ENCODE measurements at places on chromosomes 3 and 15.

DNA sequence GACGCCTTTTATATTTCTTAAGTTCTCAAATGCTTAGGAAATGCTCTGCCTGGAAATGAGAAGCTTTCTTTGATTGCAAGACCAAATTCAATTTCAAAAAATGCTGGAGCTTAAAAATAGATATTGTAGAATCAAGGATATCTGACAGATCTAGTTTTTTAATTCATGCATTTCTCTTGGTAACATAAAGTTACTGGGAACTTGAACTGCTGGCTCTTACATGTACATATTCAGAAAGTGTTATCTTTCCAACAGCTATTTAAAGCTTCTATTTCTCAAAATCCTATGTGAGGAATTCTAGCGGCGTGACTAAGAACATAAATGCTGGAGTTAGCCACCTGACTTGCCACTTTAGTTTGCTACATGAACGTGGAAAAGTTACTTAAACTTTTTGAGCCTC lies 109.3 kb downstream of the C3orf38 start:
- no peak for DNase-seq

GRCh38 chr15:66713843-66714508 lies 11.9 kb downstream of the SMAD6 start:
- no peak for DNase-seq

DNA sequence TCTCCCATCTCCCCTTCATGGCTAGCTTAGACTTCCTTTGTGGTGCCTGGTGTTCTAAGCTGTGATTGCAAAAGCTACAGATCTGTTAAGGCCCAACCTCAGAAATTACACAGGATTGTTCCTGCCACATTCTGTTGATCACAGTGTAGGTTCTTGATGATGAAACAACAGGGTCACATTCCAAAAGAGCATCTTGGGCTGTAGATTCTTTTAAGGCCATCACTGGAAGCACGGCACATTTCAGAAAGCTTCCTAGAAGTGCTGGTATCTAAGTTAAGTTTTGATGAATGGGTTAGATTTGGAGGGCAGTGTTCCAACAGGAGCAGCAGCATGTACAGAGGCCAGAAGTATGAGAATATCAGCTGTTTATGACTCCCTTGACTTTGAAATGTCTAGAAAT lies 107.5 kb upstream of the SKOR1 start:
- no peak for DNase-seq

DNA sequence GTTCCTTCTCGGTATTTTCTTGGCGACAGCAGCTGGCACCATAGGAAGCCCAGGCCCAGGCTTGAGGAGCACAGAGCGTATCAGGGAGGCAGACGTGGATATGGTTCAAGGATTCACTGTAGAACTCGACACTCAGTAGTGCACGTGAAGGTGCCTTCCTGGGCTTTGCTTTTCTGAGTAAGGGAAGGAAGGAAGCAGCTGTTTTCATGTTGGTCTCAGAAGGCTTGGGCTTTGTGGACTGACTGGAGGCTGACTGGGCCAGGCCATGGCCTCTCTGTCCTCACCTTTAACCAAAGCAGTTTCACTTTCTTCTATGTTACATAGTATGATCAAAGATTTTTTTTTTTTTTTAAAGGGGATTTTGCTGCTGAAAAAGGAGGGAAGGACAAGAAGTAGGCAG lies 6.9 kb upstream of the GHRL start:
- DNase-seq: no peak

GRCh38 chr3:10204921-10205320 lies 40.2 kb downstream of the IRAK2 start:
- DNase-seq: no peak

DNA sequence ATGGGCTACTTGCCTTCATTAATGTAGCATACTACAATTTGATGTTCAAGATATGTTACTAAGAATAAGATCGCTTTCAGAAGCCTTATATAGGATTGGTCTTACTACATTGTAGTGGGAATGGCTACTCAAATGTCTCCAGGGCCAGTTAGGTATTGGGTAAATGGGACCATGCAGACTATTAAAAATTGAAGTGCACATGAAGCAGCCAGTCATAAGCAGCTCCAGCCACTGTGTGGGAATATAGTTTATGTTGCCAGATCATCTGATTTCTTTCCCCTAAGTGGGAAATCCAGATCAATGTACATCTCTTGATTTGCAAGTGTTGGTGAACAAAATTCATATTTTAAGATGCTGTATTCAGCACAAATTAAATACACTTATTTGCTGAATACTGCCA lies 5.1 kb downstream of the CTNNB1 start:
- no peak for DNase-seq

DNA sequence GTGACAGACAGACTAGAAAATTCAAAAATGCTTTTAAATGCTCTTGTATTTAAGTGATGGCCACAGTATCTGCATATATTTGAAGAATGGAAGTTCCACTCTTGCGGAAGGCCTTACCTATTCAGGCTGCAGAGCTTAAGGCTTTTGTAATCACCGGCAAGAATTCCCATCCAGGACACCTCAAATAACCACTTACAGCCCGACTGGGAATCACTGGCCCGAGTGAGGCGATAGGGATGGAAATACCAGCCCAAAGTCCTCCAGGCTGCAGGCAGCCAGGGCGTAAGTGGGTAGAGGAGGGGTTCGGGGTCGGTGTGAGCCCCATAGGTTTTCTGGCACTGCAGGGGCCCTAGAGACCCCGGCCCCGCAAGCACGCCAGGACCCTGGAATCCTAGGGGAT lies 9.5 kb downstream of the CMTM7 start:
- no peak for DNase-seq

- DNase-seq: no peak
Observed at GRCh38 chr3:177244606-177245005, 47.3 kb upstream of the TBL1XR1 start.

GRCh38 chr3:5376761-5377160 lies 189.3 kb downstream of the EDEM1 start:
- no peak for DNase-seq

GRCh38 chr3:156579427-156579851 lies 24.5 kb upstream of the SSR3 start:
- no peak for DNase-seq

GRCh38 chr15:63263519-63263918 lies 13.9 kb upstream of the APH1B start:
- no peak for DNase-seq

DNA sequence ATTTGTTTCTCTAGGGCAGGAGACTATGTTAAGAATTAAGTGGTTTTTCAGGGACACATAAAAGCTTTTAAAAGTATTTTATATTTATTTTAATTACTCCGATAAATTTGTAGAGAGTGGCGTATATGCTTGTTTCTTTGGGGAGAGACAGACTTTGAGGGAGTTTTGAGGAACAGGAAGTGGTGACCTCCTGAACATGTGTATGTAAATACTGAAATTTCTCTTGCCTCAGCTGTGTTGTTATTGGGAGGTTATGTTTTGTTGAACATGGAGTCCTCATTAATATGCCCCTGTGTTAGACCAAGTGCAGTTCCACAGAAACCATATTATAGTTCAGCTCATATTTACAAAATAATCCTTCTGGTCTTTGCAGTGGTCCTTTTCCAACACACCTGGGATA lies 41.8 kb upstream of the UTS2B start:
- no peak for DNase-seq

- no peak for DNase-seq
Observed at GRCh38 chr3:138070006-138070405, 45.4 kb downstream of the DZIP1L start.

DNA sequence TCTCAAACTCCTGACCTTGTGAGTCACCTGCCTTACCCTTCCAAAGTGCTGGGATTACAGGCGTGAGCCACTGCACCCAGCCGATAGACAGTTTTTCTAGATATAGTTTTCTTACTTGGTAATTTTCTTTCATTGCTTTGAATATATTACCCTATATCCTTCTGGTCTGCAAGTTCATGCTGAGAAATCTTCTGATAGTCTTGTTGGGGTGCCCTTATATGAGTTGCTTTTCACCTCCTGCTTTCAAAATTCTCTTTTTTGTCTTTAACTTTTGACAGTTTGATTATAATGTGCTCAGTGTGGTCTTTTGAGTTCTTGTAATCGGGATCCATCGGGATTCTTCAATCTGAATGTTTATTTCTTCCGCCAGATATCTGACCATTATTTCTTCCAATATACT lies 217.3 kb downstream of the GREM1 start:
- DNase-seq: no peak

DNA sequence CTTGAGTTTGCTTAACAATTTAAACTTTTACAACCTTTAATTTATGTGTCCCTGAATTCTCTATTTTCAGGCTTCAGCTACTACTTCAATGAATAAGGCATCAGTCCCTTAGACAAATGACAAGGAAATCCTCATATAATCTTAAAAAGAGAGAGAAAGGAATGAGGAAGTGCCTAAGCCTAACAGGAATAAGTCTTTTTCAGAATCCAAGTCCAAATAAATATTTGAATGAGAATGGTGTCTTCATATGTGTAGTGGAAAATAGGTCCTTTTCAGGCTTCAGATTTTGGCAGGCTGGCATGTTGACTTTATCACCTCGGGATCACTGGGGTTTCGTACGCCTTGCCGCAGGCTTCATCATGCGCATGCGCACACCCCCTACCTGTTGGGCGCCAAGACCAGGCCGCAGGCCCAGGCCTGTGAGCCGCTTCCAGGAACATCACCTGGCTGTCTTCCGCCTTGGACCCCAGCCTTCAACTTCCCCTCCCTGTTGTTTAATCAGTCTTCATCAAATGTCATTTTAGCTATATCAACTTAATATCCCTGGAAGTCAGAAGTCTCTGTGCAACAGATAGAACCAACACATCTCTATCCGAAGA lies 334.5 kb downstream of the SOX2 start:
- DNase-seq: no peak

DNA sequence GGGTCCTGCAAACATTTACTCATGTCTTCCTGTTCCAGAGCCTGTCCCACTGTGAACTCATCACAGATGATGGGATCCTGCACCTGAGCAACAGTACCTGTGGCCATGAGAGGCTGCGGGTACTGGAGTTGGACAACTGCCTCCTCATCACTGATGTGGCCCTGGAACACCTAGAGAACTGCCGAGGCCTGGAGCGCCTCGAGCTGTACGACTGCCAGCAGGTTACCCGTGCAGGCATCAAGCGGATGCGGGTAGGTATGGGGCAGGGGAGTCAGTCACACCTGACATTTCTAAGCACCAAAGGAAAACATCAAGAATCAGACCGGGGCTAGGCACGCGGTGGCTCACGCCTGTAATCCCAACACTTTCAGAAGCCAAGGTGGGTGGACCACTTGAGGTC lies 56.3 kb downstream of the UBP1 start:
- no peak for DNase-seq

- DNase-seq: no peak
Observed at GRCh38 chr3:5122741-5123706, 932 bp downstream of the ARL8B start.

DNA sequence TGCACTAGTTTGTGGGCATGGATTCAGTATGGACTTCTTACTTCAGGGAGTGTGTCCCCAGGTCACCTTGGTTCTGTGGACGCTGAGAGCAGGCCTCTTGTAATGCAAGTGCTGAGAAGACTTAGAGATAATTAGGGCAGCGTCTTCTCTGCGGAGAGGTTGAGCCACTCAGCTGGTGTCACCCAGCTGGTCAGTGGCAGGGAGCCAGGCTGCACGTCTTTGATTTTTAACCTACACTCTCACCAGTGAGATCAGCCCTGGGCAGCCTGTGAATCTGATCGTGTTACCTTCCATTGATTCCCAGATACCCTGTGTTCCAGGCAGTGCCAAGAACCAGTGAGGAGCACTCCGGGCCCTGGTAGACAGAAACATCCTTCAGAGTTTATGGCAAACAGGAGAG lies 92.6 kb downstream of the SLCO3A1 start:
- no peak for DNase-seq

GRCh38 chr3:136151219-136151618 lies 44.9 kb downstream of the MSL2 start:
- no peak for DNase-seq

DNA sequence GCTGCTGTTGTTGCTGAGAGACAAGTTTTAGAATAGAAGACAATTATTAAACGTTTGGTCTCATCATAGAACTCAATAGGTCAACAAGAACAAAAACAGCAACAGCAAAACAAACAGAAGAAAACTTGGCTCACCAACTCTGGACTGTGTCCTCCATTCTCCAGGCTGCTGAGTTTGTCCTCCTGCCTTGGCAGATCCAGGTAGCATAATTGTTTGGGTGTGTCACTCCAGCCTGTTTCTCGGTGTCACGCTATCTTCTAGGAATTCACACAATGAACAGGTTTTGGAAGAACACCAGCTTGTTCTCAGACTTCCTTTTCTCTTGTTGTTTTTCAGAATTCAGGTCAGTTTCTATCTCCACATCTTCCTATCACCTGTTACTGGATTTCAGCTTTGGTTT lies 34.7 kb downstream of the ARRDC4 start:
- DNase-seq: no peak

GRCh38 chr3:105579439-105579838 lies 212.7 kb downstream of the ALCAM start:
- DNase-seq: no peak

DNA sequence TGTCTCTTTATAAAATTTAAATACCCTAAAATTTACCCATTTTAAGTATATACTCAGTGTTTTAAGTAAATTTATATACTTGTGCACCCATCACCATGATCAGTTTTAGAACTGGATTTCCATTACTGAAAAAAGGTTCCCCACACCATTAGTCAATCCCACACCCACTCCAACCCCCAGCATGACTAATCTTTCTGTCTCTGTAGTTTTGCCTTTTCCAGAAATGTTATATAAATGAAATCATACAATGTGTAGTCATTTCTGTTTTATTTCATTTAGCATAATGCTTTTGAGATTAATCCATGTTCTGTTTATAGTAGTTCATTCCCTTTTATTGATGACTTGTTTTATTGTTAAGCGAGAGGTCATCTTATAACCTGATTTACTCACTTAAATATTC lies 66.1 kb upstream of the LIMD1 start:
- no peak for DNase-seq

- DNase-seq: no peak
Observed at GRCh38 chr3:148759430-148759829, 61.7 kb downstream of the AGTR1 start.

DNA sequence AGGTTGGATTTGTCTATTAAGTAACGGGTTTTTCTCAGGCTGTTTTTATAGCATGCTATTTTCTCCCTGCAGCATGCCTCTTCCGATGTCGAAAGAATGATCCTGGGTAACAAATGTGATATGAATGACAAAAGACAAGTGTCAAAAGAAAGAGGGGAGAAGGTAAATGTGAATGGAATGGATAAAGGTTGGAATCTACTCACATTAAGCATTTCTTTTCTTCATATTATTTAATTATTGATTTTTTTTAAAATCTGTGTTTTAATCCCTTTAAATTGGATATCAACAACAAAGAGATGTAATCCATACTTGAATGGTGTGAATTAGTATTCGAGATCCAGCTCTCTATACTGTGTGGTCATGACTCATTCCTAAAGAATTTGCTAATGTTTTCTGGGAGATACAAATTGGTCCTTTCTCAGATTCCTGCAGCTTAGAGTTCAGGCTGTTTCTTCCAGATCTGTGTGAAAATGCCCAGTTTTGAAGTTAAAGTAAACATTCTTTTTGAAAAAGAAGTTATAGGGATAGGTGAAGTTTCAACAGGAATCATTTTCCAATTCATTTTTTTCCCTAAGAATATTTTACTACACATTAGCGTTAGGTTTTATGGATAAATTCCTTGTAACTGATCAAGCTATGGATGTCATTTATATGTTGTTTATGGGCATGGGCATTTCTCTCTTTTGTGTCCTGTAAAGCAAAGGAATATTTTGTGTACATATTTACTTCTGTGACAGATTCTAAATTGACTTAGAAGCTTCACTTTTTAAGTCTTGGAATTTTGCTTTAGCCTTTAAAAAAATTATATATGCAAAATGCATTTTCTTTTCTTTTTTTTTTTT lies 20.8 kb upstream of the APH1B start:
- no peak for DNase-seq

- DNase-seq: peak; percentile 40
Observed at GRCh38 chr3:133040696-133041523, 2.7 kb downstream of the TMEM108 start.
